ENCODE measurements at places on chromosomes 6 and 20.

GRCh38 chr6:33375143-33375671 is 16.4 kb upstream of the KIFC1 start:
- DNase-seq: no peak

GRCh38 chr6:17816921-17817611 is 110.3 kb upstream of the NUP153 start:
- DNase-seq: no peak

GRCh38 chr20:31497838-31498540 is 16.3 kb upstream of the HM13 start:
- DNase-seq: no peak

GRCh38 chr6:110357664-110358552 is at the start of gene METTL24:
METTL24 (minus strand) TSS chr6:110358349; CDS start chr6:110358272, 77 bp downstream.
- DNase-seq: no peak

- no peak for DNase-seq
Observed at GRCh38 chr20:62635852-62636251, 6.5 kb upstream of the SLCO4A1 start.

DNA sequence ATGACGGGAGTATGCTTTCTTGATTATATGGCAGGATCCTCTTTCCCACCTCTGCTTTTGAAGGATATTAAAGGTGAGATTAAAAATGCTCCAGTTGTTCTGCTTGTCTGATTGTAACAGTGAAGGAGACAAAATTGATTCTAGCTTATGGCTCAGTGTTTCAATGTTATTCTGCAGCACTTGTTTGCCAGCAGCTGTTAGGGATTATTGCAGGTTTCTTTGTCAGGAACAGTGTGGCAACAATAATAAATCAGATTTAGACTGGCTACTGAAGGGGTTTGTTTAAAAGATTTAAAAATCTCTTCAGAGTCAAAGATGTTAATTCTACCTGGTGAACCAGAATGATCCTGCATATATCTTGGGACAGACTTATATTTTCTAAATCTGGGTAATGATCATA is 126.9 kb downstream of the LAMA2 start:
- DNase-seq: no peak

- DNase-seq: no peak
Observed at GRCh38 chr6:2101213-2101612, 144.2 kb downstream of the GMDS start.

GRCh38 chr20:6732001-6732447 is 35.5 kb upstream of the BMP2 start:
- no peak for DNase-seq

- DNase-seq: no peak
Observed at GRCh38 chr6:94862112-94862511, 715.2 kb upstream of the MANEA start.

GRCh38 chr6:108100003-108100402 is 25.5 kb upstream of the OSTM1 start:
- DNase-seq: no peak

DNA sequence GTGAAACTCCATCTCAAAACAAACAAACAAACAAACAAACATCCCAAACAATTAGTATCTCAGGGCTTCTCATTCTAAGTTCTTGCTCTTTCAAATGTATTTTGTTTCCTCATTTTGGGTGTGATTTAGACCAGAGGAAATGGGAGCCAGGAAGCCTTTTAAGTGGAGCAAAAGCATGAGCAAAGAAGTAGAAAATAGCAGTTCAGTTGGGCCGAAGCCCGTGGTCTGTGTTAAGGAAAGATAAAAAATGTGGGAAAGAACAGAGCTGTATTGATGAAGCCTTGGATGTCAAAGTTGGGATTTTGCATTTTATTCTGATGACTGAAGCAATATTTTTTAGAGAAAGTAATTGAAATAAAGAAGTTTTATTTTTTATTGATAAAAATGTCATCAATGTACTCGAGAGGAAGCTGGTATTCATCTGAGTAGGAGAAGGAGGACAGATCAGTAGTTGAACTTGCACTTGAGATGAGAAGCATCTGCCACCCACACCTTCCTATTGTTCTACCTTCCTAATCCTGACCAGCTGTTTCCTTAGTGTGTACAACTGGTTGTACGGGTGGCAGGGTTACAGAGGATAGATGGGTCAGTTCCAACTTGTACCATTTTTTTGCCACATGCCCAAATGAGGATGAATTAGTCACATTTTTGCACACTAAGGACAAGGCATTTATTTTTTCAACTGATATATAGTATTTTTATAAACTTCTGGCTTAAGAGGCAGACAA is 56.1 kb downstream of the KIAA0408 start:
- no peak for DNase-seq

- no peak for DNase-seq
Observed at GRCh38 chr6:137819740-137820139, 47.3 kb upstream of the TNFAIP3 start.

DNA sequence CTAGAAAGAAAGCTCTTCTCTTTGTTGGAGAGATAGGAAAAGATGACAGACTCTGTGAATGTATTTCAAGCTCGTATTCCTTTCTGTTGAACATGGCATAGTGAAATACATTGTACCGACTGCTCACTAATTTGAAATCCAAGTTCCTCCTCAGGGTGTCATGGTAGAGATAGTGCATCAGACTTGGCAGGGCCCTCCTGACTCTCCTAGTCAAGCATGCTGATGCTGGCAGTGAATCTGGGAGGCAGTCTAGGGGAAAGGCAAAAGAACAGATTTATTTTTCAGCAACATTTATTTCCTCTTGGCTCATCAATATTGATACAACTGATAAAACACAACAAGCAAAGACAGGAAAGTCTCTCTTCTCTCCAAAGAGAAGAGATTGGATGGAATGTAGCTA is 356.3 kb upstream of the IRAK1BP1 start:
- DNase-seq: no peak

GRCh38 chr20:50309280-50309763 is 118.7 kb downstream of the CEBPB start:
- DNase-seq: no peak

DNA sequence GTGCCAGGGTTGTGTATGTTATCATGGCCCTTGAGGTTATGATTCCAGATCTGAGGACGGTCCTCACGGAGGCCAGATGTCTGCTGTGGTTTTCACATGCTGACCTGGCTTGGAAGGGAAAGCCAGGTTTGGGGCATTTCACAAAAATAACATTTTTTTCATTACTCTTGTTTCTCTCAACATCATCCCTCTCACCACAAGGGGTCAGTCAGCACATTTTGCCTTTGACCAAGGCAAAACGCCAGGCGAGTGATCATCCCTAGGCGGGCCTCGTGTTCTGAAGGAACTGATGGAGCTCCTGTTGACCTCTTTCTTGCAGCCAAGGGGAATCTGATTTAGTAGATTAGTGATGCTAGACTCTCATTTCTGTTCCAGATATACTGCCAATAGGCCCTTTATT is 133.5 kb downstream of the TBC1D7 start:
- DNase-seq: no peak

GRCh38 chr20:17646961-17647301 is 35.1 kb downstream of the RRBP1 start:
- no peak for DNase-seq

DNA sequence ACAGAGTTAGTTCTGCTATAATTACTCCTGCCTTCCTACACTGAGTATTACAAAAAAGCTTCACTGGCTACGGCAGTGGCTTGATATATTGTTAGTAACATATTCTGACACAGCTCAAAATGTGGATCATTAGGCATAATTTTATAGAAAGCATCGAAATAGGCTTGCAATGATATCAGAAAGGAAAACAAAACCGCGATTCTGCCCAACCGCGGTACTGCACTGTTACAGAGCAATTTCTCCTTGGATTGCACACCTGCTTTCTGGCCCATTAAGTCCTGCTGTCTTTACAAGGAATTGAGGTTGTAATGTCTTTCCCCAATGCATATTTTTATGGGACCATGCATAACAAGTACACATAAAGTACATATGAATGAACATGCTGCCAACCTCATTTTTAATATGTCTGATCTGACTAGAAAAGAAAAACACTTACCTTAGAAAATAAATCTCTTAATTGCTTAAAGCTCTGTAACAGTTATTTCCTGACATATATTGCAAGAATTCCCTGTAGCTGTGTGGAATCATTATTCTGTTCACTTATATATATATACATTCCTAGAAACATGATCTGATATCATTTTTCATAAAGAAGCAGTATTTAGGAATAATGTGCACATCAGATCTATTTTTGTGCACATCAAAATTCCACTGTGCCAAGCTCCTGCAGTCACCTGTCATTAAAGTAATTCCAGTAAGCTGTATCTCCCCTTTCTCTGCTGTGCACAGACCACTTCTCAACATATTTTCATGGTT is 763.9 kb downstream of the HACE1 start:
- no peak for DNase-seq

- no peak for DNase-seq
Observed at GRCh38 chr20:63116412-63117106, 99.4 kb downstream of the YTHDF1 start.

- DNase-seq: no peak
Observed at GRCh38 chr20:37334450-37334849, 11.5 kb upstream of the SRC start.

DNA sequence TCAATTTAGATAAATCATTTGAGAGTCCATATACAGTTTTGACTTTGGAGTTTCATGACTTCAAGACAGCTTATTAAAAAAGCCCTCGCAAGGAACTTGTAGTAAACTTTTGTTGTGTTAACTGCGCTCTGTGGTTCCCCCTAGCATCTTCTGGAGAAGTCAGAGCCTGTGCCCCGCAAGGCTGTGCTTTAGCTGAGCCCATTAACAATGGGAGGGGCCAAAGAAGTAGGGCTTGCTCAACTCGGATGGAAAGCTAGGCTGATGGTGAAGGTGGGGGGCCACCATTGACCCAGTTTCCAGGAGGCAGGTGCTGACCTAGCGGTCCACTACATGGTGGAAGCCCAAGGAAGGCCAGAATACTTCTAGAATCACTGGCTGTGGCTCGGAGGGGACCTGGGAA is 29.3 kb upstream of the OVOL2 start:
- no peak for DNase-seq

DNA sequence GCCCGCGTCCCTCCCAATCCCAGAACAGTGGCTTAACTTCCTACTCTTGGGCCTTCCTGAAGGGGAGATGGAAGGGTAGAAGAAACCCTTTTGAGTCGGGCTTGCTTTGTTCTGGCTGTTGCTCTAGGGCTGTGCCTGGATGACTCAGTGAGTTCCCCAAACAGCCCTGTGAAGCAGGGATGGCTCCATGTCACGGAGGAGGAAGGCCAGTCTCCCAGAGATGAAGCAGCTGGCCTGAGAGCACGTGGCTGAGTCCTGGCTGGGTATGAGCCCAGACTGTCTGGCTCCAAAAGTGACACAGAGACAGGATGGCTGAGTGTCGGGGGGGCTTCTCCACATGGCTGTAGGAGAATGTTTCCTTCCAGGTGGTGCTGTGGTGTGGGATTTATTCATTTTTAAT is 4.6 kb downstream of the SYTL3 start:
- DNase-seq: no peak

- no peak for DNase-seq
Observed at GRCh38 chr6:63213325-63213724, 2.1 kb downstream of the FKBP1C start.

DNA sequence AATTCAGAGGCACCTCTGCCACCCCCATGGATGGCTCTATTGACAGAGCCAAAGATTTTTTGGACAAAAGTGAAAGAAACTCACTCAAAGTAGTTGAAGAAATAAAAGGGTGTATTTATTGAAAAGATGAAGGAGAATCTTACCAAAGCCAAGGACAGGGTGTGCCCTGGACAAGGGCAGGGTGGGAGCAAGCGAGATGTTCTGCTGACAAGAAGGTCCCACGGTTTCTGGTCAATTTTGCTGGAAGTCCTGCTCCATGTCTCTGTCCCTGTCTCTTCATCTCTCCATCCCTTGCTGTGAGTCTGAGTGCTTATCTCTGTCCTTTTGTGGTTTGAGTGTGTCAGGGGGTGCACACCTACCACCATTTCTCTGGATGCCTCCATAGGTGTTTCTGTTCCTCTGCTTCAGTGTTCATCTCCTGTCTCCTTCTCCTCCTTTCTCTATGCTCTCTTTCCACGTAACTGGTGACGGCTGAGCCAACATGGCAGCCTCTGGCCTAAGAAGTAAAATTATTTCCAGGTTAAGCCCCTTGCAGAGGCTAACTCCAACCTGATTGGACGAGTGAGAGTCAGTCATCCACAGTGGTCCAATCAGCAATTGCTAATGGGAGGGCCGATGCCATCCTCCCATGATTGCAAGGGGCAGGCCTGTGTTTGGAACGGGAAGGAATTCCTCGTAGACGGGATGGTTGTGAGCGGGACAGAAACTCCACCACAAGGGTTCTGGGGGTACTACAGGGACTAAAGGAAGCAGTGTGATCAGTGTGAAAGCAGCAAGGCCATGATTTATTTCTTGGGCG is 502.1 kb upstream of the CDH4 start:
- DNase-seq: no peak

DNA sequence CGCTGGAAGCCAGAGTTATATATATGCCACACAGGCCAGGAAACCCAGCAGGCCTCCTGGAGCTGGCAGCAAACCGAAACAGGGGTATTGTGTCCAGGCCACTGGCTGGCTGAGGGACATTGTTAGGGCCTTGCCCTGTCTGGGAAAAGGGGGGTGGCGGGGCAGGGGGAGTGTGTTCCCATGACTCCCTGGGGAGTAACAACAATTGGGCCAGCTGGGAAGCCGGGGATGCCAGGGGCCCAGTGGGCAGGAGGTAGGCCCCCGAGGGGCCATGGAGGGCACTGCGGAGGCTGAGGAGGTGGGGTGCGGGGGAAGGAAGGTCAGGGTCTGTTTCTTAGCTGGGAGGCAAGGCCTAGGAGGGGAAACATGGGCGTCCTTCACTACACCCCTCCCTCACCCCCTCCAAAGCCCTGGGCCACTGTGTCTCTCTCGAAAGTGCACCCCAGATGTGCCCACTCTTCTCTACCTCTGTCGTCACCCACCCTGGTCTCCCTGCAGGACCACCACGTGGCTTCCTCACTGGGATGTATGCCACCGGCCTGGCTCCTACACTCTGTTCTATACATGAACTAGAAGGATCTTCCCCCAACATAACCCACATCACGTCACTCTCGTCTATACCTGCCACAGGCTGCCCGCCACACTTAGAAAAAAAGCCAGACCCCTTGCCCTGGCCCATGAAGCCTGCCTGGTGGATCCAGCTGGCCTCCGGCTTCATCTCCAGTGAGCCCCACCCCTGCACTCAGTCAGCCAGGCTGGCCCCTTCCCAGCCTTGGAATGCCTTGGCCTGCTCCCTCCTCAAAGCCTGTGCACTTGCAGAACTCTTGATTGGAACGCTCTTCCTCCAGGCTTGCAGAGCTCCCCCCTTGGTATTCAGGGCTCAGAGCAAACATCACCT is 7.8 kb upstream of the E2F1 start:
- DNase-seq: no peak

DNA sequence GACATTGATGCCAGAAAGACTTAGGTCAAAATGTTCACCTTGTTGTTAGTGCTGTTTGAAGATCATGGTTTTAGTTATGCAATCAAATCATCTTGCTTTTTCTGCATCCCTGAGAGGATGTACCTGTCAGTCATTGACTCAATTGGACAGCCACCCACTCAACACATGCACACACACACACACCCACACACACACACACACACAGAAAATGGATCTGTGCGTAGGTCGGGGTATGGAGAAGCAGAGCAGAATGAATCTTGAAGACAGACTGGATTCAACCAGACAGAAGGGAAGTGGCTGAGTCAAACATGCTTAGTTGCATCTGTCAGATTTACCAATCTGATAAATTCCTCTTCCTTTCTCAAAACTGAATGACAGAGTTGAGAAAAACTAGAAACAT is 19.1 kb upstream of the ZSCAN23 start:
- DNase-seq: no peak

- DNase-seq: no peak
Observed at GRCh38 chr20:61764471-61765025, 301.1 kb downstream of the TAF4 start.
